ENCODE measurements at places on chromosomes 12 and 14.

GRCh38 chr12:52741375-52742195, 35.6 kb downstream of the KRT76 start:
- peak; percentile 40 for DNase-seq

- DNase-seq: no peak
Observed at GRCh38 chr14:41548666-41549065, 58.0 kb upstream of the LRFN5 start.

- DNase-seq: peak; percentile 53
Observed at GRCh38 chr12:810671-811415, 58.5 kb downstream of the WNK1 start.

DNA sequence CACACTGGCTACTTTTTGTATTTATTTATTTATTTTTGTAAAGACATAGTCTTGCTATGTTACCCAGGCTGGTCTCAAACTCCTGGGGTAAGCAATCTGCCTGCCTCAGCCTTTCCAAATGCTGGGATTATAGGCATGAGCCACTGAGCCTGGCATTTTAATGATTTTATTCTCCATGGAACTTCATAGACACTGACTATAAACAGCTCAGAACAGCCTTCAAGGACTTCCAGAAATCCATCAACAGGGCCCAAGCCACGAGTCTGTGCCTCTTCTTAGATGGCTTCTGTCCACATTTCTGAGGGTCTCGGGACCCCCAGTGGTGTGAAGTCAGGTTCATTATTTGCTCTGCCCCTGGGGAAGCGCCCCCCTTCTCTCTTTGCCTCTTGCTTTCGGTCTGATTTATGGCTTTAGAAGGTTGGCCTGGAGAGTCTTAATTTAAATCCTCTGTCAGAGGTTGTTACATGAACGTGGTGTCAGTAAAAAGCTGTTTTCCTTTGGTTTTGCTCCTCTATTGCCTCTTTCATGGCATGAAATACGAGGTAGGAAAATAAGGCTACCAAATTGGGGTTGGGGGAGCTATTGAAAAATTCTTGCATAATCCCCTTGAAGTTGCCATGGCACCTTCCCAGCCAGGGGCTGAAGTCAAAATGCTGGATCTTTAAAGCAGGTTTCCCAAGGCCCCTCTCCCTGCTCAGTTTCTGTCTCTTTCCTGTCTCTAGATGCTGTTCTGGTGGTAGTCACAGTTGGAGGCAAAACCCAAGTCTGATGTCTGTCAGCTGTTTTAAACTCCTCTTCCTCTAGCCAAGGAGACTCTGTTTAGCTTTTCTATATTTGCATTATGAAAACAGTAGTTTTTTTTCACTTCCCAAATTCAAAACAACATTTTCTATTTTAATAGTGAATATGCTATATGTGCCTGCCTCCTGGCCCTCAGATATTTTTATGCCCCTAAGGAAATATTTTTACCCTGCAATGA, 129.4 kb downstream of the SMOC1 start:
- no peak for DNase-seq

- no peak for DNase-seq
Observed at GRCh38 chr12:44370982-44371381, 505.1 kb downstream of the NELL2 start.

- no peak for DNase-seq
Observed at GRCh38 chr14:75435473-75435872, 7.7 kb downstream of the JDP2 start.

DNA sequence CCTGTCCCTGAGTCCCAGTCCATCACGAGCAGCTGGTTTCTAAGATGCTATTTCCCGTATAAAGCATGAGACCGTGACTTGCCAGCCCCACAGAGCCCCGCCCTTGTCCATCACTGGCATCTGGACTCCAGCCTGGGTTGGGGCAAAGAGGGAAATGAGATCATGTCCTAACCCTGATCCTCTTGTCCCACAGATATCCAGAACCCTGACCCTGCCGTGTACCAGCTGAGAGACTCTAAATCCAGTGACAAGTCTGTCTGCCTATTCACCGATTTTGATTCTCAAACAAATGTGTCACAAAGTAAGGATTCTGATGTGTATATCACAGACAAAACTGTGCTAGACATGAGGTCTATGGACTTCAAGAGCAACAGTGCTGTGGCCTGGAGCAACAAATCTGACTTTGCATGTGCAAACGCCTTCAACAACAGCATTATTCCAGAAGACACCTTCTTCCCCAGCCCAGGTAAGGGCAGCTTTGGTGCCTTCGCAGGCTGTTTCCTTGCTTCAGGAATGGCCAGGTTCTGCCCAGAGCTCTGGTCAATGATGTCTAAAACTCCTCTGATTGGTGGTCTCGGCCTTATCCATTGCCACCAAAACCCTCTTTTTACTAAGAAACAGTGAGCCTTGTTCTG, 41.6 kb downstream of the DAD1 start:
- no peak for DNase-seq

DNA sequence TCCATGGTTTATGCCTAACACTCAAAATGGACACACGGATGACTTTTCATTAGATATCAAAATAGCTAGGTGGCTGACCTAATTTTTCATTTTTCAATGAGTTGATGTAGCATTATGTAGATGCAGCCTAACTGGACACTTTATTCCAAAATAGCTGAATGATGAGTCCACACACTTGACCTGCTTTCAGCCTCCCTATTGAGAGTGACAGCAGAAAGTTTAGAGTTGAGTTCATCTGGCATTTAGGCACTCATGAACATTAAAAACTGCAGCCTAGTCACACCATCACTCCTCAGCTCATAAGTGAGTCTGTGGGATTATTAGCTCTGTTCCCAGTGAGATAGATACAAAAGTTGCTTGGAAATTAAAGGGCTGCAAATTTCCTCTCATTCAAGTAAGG, 307.3 kb upstream of the PRKD1 start:
- DNase-seq: no peak

- no peak for DNase-seq
Observed at GRCh38 chr12:86729739-86730138, 473.5 kb upstream of the MGAT4C start.

- DNase-seq: no peak
Observed at GRCh38 chr14:57136669-57137328, 131.9 kb downstream of the EXOC5 start.

DNA sequence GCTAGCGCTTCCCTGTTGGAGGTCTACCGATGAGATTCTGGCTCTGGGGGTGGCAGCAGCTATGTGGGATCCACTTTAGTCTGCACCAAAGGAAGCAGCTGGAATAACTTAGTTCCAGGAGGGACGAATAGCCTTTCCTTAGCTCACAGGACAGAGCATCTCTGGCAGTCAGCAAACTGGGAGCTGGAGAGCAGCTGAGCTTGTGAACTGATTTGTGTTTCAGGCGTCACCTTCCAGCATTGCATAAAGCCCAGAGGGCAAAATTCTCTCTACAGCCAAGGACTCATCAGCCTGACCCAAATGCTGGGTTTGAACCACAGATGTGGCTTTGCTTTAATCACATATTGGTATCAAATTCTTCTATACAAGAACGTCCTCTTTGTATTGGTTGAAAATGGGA, 81.9 kb upstream of the PELI2 start:
- DNase-seq: no peak

- no peak for DNase-seq
Observed at GRCh38 chr12:981176-981828, 9.7 kb upstream of the ERC1 start.

DNA sequence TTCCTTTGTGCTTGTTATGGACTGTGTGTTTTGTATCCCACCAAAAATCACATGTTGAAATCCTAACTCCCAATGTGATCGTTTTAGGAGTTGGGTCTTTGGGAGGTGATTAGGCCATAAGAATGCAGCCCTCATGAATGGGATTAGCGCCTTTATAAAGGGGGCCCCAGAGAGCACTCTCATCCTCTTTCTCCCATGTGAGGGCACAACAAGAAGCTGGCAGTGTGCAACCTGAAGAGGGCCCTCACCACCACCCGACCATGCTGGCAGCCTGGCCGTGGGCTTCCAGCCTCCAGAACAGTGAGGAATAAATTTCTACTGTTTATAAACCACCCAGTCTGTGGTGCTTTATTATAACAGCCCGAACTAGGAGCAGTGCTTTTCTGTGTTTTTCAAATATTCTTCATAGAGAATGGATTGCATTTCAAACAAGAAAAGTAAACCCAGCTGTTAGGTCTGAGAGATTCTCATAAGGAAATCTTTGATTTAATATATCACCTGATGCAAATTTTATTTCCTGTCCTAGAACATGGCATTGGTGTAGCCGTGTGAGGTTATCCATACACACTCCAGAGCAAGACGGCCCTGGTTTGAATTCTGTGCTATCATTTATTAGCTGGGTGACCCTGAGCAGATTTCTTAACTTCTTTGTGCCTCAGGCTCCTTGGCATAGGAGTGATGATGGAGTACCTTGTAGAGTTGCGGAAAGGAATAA, 27.8 kb downstream of the HSPB8 start:
- no peak for DNase-seq

DNA sequence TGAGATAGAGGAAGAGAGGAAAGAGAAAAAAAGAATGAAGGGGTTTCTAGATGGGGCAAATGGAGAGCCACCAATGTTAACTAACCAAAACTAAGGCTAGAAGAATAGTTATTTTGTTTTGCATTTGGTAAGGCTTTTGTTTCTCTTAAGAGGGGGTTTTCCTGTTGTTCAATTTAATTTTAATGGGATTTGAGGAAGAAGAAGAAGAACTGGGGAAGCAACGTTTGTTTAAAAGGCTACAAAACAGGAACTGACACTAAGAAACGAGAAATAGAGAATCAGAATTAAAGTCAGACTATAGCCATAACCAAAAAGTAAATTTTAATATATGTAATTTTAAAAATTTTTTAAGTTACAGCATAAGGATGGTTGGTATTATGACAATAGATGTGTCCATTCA, 13.7 kb downstream of the TXNDC16 start:
- DNase-seq: no peak

- DNase-seq: peak; percentile 5
Observed at GRCh38 chr12:46983959-46984841, 95.2 kb upstream of the PCED1B start.

GRCh38 chr14:95316821-95317220, 2.9 kb downstream of the CLMN start:
- DNase-seq: no peak

GRCh38 chr14:90905531-90905930, 89.3 kb upstream of the TTC7B start:
- DNase-seq: no peak

- DNase-seq: no peak
Observed at GRCh38 chr12:42277396-42278127, 39.5 kb upstream of the YAF2 start.

GRCh38 chr12:33587784-33588712, 148.4 kb upstream of the SYT10 start:
- no peak for DNase-seq

- DNase-seq: no peak
Observed at GRCh38 chr12:103046154-103046553, 88.7 kb downstream of the ASCL1 start.

GRCh38 chr14:99718031-99718810, 34.1 kb downstream of the CYP46A1 start:
- no peak for DNase-seq

- DNase-seq: no peak
Observed at GRCh38 chr12:102652645-102653313, 172.4 kb upstream of the IGF1 start.

GRCh38 chr14:90294872-90295271, 36.9 kb downstream of the NRDE2 start:
- DNase-seq: no peak

GRCh38 chr12:88627501-88627900, 47.2 kb upstream of the KITLG start:
- DNase-seq: no peak

- DNase-seq: no peak
Observed at GRCh38 chr12:90484094-90484493, 470.9 kb downstream of the CCER1 start.

GRCh38 chr12:46389031-46389616, 16.6 kb upstream of the SLC38A2 start:
- no peak for DNase-seq

DNA sequence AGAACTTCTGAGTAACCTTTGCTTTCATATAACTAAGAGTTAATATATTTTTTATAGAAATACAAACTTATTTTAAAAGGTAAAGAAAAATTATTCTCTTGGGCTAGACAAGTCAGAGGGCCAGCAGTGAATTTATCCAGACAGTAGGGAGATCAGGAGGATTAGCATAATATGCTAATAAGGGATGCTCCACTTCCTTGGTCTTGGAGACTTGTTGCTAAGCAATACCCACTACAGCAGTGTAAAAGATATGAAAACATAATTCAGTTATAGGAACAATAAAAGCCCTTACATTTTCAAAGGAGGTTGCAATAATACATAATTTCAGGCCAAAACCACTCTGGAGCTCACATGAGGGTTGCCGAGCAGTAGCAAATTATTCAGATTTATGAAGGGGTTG, 615.6 kb downstream of the KCNH5 start:
- DNase-seq: no peak

GRCh38 chr14:32311294-32312009, 17.6 kb upstream of the AKAP6 start:
- no peak for DNase-seq

DNA sequence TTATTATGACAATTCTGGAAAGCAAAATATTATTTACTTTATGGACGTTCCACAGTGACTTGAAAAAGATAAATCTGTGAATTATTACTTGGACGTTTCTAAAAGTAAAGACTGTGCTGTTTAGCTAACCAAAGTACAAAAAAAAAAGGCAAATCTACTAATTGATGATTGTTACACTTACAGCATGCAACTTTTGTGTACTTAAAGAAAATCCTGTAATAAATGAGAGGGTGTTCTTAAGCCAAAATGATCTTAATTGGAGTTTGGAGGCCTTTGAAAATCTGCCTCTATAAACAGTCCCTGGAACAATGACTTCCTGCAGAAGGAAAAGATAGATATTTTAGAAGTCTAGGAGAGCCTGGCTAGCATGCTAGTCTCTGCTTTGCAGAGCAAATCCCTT, 434.0 kb upstream of the SYT1 start:
- no peak for DNase-seq

DNA sequence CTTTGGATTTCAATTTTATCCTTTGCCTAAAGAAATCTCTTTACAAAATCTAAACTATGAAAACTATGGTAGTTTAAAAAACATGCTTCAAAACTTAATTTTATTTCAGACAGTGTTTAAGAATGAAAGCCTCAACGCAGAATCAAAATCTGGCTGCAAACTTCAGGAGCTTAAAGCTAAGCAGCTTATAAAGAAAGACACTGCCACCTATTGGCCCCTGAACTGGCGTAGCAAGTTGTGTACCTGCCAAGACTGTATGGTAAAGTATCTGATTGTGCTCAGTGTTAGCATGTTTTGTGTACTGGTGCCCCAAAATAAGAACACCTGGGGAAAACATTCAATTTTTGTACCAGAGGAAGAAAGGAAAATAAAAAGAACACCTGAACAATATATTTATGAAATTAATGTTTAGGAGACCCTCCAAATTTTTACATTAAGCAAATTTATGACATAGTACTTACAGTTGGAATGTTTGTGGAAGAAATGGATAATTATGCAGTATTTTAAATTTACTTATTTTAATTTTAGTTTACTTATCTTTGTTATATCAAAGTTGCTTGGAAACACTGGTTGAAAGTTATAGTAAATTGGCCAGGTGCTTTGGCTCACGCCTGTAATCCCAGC, 12.2 kb downstream of the UBR7 start:
- DNase-seq: no peak

- DNase-seq: no peak
Observed at GRCh38 chr12:2627076-2627834, 167.5 kb upstream of the FKBP4 start.

Measured in activated T-cell treated with anti-CD3 and anti-CD28 coated beads for 48 hours (primary cell).